ENCODE measurements at places on chromosomes 11 and 22.

GRCh38 chr11:114080219-114080618 is 20.7 kb downstream of the ZBTB16 start:
- DNase-seq, result no peak

- DNase-seq, result peak; percentile 7
Measured at GRCh38 chr11:31628111-31628510, 118.5 kb downstream of the ELP4 start.

DNA sequence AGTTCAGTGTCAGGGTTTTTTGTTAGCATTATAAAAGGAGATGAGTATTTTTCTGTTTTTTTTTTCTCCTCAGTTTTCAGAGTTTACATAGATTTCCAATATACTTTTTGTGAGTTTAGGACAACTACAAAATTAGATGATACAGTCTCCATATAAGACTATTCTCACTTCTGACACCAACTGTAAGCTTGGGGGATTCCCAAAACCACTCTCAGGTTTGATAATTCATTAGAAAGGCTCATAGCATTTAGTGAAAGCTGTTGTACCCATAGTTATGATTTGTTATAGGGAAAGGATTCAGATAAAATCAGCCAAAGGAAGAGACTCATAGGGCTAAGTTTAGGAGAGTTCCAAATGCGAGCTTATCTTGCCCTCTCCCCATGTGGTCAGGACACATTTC is 24.1 kb downstream of the CUL5 start:
- no peak for DNase-seq

DNA sequence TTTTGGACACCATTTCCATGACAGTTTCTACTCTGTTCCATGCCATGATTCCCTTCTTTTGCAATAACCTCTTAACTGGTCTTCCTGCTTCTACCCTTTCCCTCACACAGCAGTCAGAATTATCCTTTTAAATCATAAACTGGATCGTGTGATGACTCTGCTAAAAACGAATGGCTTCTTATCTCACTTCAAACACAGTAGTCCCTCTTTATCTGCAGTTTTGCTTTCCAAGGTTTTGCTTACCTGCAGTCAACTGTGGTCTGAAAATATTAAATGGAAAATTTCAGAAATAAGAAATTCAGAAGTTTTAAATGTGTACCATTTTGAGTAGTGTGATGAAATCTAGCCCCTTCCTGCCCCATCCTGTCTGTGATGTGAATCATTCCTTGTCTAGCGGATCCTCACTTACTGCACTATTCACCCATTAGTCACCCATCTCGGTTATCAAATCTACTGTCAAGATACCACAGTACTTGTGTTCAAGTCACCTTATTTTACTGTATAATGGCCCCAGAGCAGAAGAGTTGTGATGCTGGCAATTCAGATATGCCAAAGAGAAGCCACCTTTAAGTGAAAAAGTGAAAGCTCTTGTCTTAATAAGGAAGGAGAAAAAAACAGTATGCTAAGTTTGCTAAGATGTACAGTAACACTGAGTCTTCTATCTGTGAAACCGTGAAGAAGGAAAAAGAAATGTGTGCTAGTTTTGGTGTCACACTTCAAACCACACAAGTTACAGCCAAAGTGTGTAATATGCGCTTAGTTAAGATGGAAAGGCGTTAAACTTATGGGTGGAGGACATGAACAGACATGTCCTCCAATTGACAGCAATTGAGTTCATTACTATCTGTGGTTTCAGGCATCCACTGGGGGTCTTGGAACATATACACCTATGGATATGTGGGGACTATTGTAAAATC is 283.0 kb downstream of the DDX10 start:
- DNase-seq, result no peak

GRCh38 chr11:94481342-94481741 is 12.3 kb downstream of the MRE11 start:
- DNase-seq, result no peak

GRCh38 chr11:3967695-3968094 is 112.2 kb downstream of the STIM1 start:
- DNase-seq, result no peak

DNA sequence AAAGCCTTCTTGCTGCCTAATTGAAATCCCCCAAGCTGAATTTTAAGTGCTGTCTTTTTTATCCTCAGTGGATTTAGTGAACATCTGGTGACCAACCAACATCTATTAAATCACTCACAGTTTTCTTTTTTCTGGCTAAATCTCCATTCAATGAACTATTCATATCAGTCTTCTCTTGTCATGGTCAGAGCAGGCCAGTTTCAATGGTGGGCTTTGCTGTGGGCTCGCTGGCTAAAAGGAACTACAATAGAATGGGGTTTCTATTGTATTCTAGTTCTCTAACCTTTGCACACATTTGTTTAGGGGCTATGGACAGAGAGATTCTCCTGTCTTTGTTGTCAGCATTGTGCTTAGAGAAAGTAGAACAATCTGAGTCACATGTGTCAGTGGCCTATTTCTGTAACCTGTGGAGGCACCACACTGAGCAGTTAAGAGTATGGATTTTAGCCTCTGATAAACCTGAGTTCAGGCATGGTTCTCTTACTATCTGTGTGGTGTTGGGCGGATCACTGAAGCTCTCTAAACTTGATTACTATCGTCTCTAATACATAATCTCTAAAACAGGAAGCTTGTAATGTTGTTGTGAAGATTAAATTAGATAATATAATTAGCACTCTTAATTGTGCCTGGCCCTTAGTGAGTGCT is 94.2 kb upstream of the CADM1 start:
- DNase-seq, result no peak

- DNase-seq, result no peak
Measured at GRCh38 chr11:116294630-116295029, 478.2 kb downstream of the BUD13 start.

DNA sequence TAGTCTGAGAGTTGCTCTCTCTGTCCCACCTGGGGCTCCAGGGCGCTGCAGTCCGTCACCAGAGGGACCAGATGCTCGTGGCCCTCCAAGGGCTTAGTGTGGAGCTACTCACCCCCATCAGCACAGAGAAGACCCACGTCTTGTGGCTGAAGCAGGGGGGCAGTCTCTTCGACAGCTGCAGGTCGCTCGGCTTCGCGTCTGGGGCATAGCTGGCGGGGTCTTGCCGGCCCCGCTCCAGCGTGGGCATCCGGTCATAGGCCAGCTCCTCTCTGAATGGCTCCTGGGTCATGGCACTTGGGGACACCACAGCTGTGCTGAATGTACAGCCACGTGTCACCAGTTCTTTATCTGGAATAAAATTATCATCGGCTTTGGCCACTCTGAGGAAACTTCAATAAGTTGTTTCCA is 608 bp downstream of the MLC1 start:
- no peak for DNase-seq

GRCh38 chr11:71266114-71266833 is 13.9 kb upstream of the SHANK2 start:
- DNase-seq, result no peak

DNA sequence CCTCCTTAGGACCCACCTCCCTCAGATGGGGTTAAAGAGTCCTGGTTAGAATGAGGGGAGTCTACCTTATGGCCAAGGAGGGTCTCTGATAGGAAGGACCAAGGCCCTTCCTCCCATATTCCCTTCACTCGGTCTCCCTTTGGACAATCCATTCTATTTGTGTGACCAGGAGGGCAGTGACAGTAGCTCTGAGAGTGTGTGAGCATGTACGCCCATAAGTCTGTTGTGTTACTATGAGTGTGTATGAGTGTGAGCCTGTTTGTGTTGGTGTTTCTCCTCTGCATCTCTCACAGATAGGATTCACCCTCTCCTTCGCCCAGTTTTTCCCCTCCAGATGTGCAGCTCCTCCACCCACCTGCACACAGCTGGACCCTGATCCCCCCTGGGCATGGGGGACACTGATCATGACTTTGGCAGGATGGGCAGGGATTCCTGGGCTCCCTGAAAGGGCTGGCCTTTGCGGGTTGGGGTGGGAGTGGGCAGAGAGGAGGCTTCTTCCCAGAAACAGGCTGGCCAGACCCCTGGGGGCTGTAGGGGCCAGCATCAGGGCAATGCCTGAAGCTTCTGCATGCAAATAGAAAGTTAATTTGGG is 14.5 kb downstream of the PHLDB1 start:
- DNase-seq, result no peak

GRCh38 chr11:64568041-64568571 is 22.9 kb upstream of the SLC22A12 start:
- DNase-seq, result no peak

GRCh38 chr22:43858156-43858895 is 4.0 kb downstream of the SULT4A1 start:
- no peak for DNase-seq

- DNase-seq, result peak; percentile 47
Measured at GRCh38 chr22:23762842-23763578, at the start of gene C22orf15. C22orf15 (plus strand) TSS chr22:23762990; CDS start chr22:23763307, 317 bp downstream.

DNA sequence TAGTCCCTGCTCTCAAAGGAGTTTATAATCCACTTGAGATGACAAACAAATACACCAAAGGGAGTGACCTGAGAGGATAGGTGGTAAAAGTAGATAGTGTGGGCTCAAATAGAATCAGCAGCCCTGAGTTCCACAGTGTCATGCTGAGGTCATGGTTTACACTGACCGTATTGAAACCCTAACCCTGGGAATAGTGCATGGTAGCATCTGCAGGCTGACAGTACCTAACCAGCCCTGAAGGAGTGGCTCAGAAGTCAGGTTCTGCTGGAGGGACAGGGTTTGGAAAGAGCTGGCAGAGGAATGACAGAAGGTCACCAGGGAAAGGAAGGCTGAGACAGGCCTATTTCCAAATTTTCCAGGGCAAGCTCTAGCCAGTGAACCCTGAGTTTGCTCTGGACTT is 9.2 kb upstream of the TMPRSS5 start:
- no peak for DNase-seq

GRCh38 chr11:2547806-2548205 is 103.0 kb downstream of the KCNQ1 start:
- no peak for DNase-seq

DNA sequence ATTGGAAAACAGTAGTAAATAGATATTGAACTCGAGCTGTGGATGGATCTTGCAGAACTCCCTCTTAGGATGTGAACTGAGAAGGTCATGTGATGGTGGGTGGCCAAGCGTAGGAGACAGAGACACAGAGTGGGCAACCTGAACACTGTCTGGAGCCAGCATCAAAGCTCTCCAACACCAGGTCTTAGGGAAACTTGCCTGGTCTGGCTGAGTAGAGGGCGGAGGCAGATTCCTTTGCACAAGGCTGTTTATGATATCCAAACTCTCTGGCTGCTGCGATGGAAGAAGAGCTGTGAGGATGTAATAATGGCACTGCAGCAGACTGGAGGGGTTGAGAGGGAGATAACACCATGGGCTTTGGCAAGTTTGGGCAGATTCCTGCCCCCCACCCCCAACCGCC is 10.1 kb downstream of the NAV2 start:
- no peak for DNase-seq

DNA sequence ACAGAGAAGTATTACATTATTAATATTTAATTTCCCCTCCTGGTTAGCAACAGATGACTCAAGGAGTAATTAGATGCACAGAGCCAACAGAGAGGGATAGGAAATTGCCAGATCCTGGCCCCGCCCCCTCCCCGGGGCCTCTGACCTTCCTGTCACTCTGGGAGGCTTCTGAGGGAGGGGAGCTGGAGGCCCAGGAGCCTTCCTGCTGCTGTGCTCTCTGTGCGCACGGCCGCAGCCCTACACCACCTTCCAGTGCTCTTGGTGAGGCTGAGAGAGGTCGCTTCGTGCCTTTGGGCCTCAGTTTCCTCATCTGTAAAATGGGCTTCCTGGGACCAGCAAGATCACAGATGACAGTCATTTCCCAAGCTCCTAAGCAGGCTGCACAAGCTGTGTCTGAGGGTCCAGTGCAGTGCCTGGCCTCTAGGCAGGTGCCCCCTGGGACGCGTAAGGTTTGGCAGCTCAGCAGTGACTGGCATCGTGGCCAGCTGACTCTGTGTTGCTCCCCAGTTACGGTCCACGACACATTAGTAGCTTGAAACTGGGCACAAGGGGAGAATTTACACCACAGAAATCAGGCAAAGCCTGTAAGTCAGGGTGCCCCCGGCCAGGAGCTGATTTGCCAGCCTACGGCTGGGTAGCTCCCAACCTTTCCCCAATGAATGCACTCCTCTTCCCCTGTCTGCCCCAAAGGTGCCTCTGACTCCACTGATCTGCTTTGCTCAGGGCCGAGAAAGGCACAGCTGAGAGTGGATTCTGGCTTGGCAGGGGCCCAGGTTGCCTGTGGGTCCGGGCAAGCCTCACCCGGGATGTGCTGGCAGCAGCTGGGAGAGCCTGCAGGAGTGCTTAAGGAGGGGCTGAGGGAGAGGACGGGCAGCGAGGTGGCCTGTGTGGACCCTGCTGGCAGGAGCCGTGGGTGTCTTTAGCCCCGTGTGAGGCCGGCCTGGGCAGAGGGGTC is 2.3 kb downstream of the ADORA2A start:
- DNase-seq, result no peak

- no peak for DNase-seq
Measured at GRCh38 chr11:93490996-93491618, 52.1 kb downstream of the SMCO4 start.

DNA sequence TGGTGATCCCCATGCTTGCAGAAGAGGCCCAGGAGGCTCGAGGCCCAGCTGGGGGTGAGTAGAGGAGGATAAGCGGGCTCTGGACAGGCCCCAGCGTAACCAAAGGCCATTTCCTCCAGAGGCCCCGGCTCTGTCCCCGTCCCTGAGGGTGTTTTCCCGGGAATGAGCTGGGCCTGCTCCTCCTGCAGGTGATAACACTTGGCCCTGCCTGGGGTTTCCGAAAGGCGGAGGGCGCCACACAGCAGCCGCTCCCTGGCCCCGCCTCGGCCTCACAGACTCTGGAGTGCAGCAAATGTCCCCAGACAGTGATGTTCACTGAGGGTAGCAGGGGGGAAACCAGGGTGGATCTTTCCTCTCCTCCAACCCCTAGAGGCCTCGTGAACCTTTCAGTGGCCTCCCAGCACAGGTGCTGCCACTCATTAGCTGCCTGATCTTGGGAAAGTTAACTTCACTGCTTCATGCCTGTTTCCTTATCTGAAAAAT is 10.5 kb upstream of the MGAT3 start:
- DNase-seq, result no peak

DNA sequence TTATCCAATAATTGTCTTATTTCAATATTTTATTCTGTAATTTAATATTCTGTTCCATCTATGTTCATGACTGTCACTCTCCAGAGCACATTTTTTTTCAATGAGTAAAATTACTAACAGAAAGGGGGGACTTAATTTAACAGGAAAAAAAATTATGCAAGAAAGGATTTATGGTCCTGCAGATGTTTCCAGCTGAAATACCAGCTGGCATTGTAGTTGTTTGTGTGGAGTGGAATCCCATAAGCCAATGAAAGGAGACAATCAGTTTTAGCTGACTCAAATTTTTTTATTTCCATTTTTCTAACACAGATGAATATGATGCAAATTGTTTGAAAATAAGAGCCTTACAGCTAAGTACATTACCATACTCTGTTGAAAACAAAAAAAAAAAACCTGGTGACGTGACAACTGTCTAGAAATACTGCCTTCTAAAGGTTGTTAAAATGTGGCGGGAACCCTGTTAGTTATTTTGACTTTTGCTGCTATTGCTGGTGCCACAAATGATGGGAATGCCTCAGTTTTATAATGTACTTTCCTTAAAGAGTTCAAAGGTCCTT is 389.1 kb downstream of the ETS1 start:
- no peak for DNase-seq

All from head of caudate nucleus (tissue), 42 donors.